Muscle of leg (tissue), 16 donors: ENCODE measurements at places on chromosomes 5 and 9. TPM values are rescaled to one million over a fixed set of nuclear protein-coding genes. Genes with fewer than 3 reads are reported as not detected.

The BICD2 gene
- total RNA-seq = 24.6 TPM

The JAKMIP2 gene
- 2.0 TPM for total RNA-seq

The ADAMTS12 gene
- 23.9 TPM for total RNA-seq

The CLTA gene
- total RNA-seq = 130 TPM

The MCC gene
- total RNA-seq = 19.6 TPM

The PCDH12 gene
- total RNA-seq = 19.8 TPM

The GMCL2 gene
- total RNA-seq = not detected

- H3K27ac ChIP-seq = no peak overlapping the region
- no peaks in the 10 kb centered on the region for H3K36me3 ChIP-seq
- DNase-seq = no peak
- H3K27me3 ChIP-seq = no peaks in the 10 kb centered on the region
- no peak overlapping the region for H3K4me3 ChIP-seq
These were observed 1210.8 kb downstream of the CDH12 start for GRCh38 chr5:21642312-21642711.

- no peak overlapping the region for H3K4me3 ChIP-seq
- peaks cover 60% of the 10 kb centered on the region for H3K4me1 ChIP-seq
- H3K27me3 ChIP-seq = no peaks in the 10 kb centered on the region
- DNase-seq = peak; percentile 89
- peak overlapping the region; percentile 96 for H3K27ac ChIP-seq
These were observed 43.5 kb downstream of the SH3PXD2B start for GRCh38 chr5:172410662-172411483.

- no peak for DNase-seq
- H3K36me3 ChIP-seq = no peaks in the 10 kb centered on the region
- H3K4me1 ChIP-seq = peaks cover 19% of the 10 kb centered on the region
- H3K27ac ChIP-seq = no peak overlapping the region
- H3K4me3 ChIP-seq = no peak overlapping the region
These were observed 70.3 kb downstream of the ZNF366 start for GRCh38 chr5:72436796-72437471.

GRCh38 chr5:134103998-134104654 is 10.4 kb upstream of the TCF7 start:
- H3K36me3 ChIP-seq = no peaks in the 10 kb centered on the region
- no peak for DNase-seq
- H3K27ac ChIP-seq = no peak overlapping the region
- H3K27me3 ChIP-seq = peaks cover 6% of the 10 kb centered on the region

GRCh38 chr9:87340391-87340790 is 157.3 kb upstream of the DAPK1 start:
- H3K4me3 ChIP-seq = no peak overlapping the region
- DNase-seq = no peak
- no peaks in the 10 kb centered on the region for H3K36me3 ChIP-seq
- H3K27ac ChIP-seq = no peak overlapping the region
- peaks cover 6% of the 10 kb centered on the region for H3K27me3 ChIP-seq

- no peaks in the 10 kb centered on the region for H3K27me3 ChIP-seq
- no peak overlapping the region for H3K27ac ChIP-seq
- peak; percentile 11 for DNase-seq
- H3K4me1 ChIP-seq = no peaks in the 10 kb centered on the region
These were observed 346.7 kb upstream of the KLF9 start for GRCh38 chr9:70761139-70761670.

GRCh38 chr5:5788793-5789192 is 366.3 kb downstream of the ICE1 start:
- no peaks in the 10 kb centered on the region for H3K36me3 ChIP-seq
- no peak overlapping the region for H3K27ac ChIP-seq
- DNase-seq = no peak
- no peaks in the 10 kb centered on the region for H3K4me1 ChIP-seq

GRCh38 chr5:137352095-137352494 is 147.0 kb downstream of the SPOCK1 start:
- H3K27me3 ChIP-seq = peaks cover 2% of the 10 kb centered on the region
- H3K36me3 ChIP-seq = no peaks in the 10 kb centered on the region
- H3K4me1 ChIP-seq = no peaks in the 10 kb centered on the region
- DNase-seq = no peak
- H3K4me3 ChIP-seq = no peak overlapping the region

DNA sequence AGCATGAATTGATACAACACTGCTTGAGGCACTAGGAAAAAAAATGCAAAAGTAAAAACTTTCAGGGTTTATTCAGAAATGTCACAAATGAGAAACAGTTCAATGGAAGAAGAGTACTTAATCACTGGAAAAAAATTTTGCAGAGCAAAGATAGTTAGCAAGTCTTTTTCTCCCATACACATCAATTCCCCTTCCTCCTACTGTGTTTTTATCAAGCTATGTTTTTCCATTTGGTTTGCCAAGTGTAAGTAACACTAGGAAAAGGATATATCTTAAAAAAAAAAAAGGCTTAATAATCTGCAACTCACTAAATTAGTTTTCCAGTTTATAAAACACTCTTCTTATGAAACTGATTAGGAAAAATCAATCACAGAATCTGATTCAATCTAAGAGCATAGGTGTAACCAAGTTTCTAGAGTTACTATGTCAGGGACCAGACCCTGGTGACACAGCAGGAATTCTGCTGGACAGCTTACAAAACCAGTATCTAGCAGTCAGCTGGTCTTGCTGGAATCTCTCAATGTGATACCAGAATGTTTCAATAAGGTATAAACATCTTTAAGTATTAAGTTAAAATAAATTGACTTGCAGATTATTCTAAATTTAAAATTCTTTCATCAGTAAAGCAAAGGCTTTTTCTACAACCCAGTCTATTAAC is 34.7 kb downstream of the RNF145 start:
- no peaks in the 10 kb centered on the region for H3K27me3 ChIP-seq
- H3K4me3 ChIP-seq = no peak overlapping the region
- H3K4me1 ChIP-seq = no peaks in the 10 kb centered on the region
- no peaks in the 10 kb centered on the region for H3K36me3 ChIP-seq
- peak; percentile 43 for DNase-seq

DNA sequence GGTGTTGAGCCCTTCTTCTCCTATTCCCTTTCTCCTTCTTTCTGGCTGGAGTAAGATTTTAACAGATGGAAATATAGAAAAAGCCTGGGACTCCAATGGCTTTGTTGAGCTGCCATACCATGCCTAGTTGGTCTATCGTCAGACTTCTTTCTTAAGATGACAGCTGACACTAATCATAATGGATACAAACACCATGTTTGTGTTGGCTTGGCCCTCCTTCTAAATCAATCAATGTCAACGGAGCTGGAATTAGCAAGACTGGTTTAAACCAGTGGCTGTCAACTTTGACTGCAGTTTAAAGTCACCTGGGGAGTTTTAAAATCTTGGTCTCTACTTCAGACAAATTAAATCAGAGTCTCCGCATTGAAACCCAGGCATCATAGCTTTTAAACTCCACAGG is 264.5 kb upstream of the PRR16 start:
- no peaks in the 10 kb centered on the region for H3K27me3 ChIP-seq
- H3K4me1 ChIP-seq = no peaks in the 10 kb centered on the region
- H3K4me3 ChIP-seq = no peak overlapping the region
- no peak for DNase-seq
- no peak overlapping the region for H3K27ac ChIP-seq

DNA sequence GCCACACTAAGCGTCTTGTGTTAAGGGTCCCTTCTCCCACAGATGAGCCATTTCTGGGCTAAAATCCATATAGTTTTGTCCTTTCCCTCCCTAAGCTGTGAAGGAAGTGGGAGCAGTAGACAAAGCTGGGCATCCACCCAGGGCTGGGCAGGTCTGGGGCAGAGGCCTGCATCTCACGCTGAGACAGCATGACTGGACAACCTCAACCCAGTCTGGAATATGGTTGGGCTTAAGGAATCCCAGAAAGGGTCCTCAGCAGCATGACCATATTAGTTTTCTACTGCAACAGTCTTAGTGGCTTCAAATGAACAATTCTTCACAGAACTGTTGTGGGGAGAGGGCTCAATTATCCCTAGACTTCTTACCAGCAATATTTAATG is 173.8 kb downstream of the AUH start:
- no peaks in the 10 kb centered on the region for H3K36me3 ChIP-seq
- peaks cover 37% of the 10 kb centered on the region for H3K4me1 ChIP-seq

- no peaks in the 10 kb centered on the region for H3K36me3 ChIP-seq
- no peak overlapping the region for H3K27ac ChIP-seq
- peaks cover 47% of the 10 kb centered on the region for H3K4me1 ChIP-seq
- DNase-seq = no peak
These were observed 126.7 kb downstream of the OLFM1 start for GRCh38 chr9:135214054-135214640.

GRCh38 chr9:36499174-36499890 is 73.4 kb upstream of the MELK start:
- H3K27ac ChIP-seq = no peak overlapping the region
- no peaks in the 10 kb centered on the region for H3K36me3 ChIP-seq
- no peak for DNase-seq
- no peak overlapping the region for H3K4me3 ChIP-seq

DNA sequence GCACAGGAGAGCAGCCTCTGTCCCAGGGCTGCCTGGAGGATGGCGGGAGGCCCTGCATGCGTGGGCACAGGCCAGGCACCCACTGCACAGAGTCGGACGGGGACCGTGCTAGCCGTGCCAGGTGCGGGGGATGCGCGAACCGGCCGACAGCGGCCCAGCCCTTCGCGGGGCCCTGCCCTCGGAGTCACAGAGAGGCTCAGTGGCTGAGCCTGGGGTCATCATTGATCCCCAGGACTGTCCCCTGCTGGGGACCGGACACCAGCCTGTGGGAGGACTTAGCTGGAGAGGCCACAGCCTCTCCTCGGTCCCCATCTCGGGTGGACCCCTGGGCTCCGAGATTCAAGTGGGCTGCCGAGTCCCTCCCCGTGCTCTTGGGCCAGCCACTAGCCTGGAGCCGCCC is 19.1 kb upstream of the LAMC3 start:
- peaks cover 69% of the 10 kb centered on the region for H3K27me3 ChIP-seq
- no peak overlapping the region for H3K27ac ChIP-seq
- no peaks in the 10 kb centered on the region for H3K36me3 ChIP-seq
- H3K4me1 ChIP-seq = peaks cover 14% of the 10 kb centered on the region
- H3K4me3 ChIP-seq = no peak overlapping the region
- DNase-seq = no peak

- no peak overlapping the region for H3K27ac ChIP-seq
- H3K27me3 ChIP-seq = no peaks in the 10 kb centered on the region
- peaks cover 27% of the 10 kb centered on the region for H3K4me1 ChIP-seq
These were observed 5.5 kb downstream of the TTLL11 start for GRCh38 chr9:122087406-122088200.

DNA sequence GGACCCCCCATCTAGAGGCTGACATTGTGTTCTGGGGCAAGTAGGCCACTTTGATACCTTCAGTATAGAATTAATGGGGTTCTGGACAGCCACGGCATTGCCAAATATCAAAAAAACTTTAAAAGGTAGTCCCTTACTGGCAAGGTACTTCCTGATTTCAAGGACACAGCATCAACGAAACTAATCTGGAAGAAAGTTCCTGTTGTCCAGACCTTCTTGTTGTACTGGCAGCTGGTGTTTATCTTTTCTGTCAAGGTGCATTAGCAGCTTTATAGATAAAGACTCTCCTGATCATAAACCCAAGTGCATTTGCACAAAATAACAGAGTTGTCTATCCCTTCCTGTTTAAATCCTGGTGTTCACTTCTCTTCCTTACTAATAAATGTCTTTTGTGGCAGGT is 23.7 kb upstream of the GOLGA1 start:
- H3K27ac ChIP-seq = no peak overlapping the region
- no peaks in the 10 kb centered on the region for H3K4me1 ChIP-seq
- no peaks in the 10 kb centered on the region for H3K27me3 ChIP-seq
- H3K4me3 ChIP-seq = no peak overlapping the region
- no peak for DNase-seq
- peaks cover 5% of the 10 kb centered on the region for H3K36me3 ChIP-seq
